Type B pancreatic cell (in vitro differentiated cells): ENCODE measurements at places on chromosomes 16 and 17. TPM values are rescaled to one million over a fixed set of nuclear protein-coding genes. Genes with fewer than 3 reads are reported as not detected.

- DNase-seq = no peak
- H3K4me1 ChIP-seq = peaks cover 21% of the 10 kb centered on the region
- H3K27me3 ChIP-seq = no peaks in the 10 kb centered on the region
- H3K36me3 ChIP-seq = peaks cover 8% of the 10 kb centered on the region
Measured at GRCh38 chr17:59641799-59642484, 22.2 kb downstream of the CLTC start.

GRCh38 chr17:61399131-61400065 lies at the start of gene TBX2:
Gene TBX2, plus strand, starts transcription at chr17:61399843. Its CDS starts 334 bp downstream, at chr17:61400177.
- H3K27ac ChIP-seq = peak within 1 kb of the TSS; percentile 72
- H3K36me3 ChIP-seq = peaks cover 15% of the 10 kb centered on the region
- peaks cover 70% of the 10 kb centered on the region for H3K27me3 ChIP-seq
- no peak for DNase-seq

GRCh38 chr16:4631444-4631843 lies 6.8 kb downstream of the MGRN1 start:
- H3K4me3 ChIP-seq = no peak overlapping the region
- no peak overlapping the region for H3K27ac ChIP-seq
- H3K36me3 ChIP-seq = peaks cover 20% of the 10 kb centered on the region
- no peak for DNase-seq

DNA sequence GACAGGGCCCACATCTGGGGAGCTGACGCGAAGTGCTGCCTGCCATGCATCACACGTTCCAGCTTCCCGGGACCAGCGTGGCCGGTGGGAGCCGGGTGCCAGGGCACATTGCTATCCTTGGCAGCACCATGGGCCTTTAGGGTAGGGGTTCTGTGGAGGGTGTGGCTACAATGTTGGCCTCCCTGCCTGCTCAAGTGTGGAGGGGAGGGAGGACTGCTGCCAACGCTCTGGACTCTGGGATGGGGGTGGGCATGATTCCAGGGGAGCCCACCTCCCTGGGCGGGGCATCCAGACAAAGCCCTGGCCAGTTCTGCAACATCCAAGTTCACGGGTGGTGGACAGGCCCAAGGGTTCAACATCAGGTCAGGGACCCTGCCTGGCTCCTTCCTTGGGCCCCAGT lies 13.9 kb downstream of the GRB7 start:
- H3K27ac ChIP-seq = no peak overlapping the region
- peaks cover 20% of the 10 kb centered on the region for H3K4me1 ChIP-seq
- peaks cover 3% of the 10 kb centered on the region for H3K36me3 ChIP-seq
- H3K27me3 ChIP-seq = peaks cover 9% of the 10 kb centered on the region

DNA sequence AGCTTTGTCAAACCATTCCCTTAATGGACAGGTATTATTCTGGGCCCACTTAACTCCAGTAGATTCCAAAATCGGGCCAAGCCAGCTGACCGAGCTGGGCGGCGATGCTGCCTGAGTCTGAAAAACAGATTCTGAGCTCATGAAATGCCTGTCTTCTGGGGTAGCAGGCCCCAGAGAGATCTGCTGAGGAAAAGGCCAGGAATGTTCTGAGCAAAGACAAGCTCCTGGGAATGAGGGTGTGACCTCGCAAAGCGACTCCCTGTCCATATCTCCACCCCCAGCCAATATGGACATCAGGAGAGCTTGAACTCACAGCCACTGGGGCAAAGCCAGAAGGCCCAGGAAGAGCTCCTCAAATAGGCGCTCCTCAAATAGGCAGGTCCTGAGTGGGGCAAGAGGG lies 23.7 kb downstream of the ZNF423 start:
- H3K4me3 ChIP-seq = no peak overlapping the region
- peaks cover 9% of the 10 kb centered on the region for H3K36me3 ChIP-seq

Gene GGT6
- total RNA-seq = 1.0 and 1.4 TPM in 2 replicates

DNA sequence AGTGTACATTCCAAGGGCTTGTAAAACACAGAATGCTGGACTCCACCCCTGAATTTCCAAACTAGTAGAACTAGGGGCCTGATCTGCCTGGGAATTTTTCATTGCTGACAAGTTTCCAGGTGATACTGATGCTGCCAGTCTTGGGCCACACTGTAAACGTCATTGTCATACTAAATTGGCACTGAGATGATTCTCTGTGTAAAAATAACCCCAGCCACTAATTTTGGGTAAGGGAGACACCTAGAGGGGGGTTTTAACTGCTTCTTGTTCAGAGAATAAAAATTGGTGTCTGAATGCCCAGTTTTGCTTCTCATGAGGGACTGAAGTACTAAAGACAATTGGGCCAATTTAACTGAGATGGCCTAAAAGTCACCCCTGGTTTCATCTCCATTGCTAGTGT lies 5.0 kb upstream of the CDH13 start:
- DNase-seq = no peak
- H3K27me3 ChIP-seq = peaks cover 59% of the 10 kb centered on the region
- H3K36me3 ChIP-seq = no peaks in the 10 kb centered on the region
- peaks cover 4% of the 10 kb centered on the region for H3K4me1 ChIP-seq
- no peak overlapping the region for H3K27ac ChIP-seq
- H3K4me3 ChIP-seq = no peak overlapping the region

- H3K4me3 ChIP-seq = no peak overlapping the region
- H3K4me1 ChIP-seq = no peaks in the 10 kb centered on the region
- peaks cover 9% of the 10 kb centered on the region for H3K36me3 ChIP-seq
Measured at GRCh38 chr17:7887482-7888183, 956 bp upstream of the CHD3 start.

DNA sequence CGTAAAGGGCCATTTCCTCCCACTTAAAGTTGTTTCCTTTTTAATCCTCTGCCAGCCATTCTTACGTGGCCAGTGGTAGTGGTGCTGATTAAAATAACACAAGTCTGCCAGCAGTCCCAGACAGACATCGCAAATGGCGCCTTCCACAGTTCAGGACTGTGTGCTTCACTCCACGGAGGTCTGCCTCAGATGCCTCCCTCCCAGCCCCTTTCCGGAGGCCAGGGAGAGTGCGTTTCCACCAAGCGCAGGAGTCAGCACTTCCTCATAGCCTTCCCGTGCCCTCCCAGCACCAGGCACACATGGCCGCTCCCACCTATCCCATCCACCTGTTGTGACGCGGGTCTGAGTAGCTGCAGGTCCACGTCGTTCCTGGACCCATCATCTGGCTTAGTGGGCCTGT lies 205.6 kb downstream of the RPTOR start:
- DNase-seq = no peak
- H3K27me3 ChIP-seq = no peaks in the 10 kb centered on the region
- H3K36me3 ChIP-seq = peaks cover 21% of the 10 kb centered on the region
- H3K4me3 ChIP-seq = no peak overlapping the region

- peak overlapping the region; percentile 58 for H3K4me3 ChIP-seq
- H3K4me1 ChIP-seq = peaks cover 13% of the 10 kb centered on the region
- no peak overlapping the region for H3K27ac ChIP-seq
- peaks cover 46% of the 10 kb centered on the region for H3K27me3 ChIP-seq
Measured at GRCh38 chr17:9959377-9959981, 54.4 kb upstream of the RCVRN start.
